Activated T-cell treated with anti-CD3 and anti-CD28 coated beads, Interleukin-2, amount 50 U/mL, for 48 hours (primary cell): ENCODE measurements at places on chromosomes 4 and X.

DNA sequence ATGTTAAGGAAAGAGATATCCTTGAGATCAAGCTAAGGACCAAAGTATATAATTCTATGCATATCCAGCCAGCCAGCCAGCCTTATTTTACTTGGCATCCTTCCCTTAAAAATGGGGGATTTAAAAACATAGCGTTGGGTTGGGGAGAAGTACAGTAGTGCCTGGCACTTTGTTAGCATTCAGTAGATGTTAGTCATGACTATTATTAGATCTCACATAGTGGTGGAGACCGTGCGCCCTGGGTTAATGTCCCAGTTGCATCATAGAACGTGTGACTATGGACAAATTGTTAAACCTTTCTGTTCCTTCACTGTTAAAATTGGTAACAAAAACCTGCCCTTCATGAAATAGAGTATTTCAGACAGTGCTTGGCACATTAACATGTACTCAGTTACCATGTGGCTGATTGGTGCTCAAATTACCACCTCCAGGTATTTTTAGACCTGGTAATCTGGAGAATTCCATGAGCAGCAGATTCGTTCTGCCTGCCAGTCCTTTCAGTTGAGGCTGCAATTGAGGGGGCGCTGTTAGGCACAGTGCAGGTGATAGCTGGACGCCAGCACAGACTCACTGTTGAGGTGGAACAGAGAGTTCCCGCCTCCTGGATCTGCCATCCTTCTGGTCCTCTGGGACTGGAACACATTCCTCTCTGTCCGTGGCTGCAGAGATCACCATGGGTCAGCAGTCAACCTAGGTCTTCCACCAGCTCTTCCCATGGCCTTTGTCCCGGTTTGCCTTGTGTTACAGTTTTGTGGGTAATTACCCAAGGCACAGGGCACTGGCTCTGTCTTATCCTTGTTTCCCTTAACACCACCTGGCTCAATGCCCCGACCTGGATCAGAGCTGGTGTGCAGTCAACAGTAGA, 31.7 kb downstream of the RBBP7 start:
- DNase-seq, result no peak

DNA sequence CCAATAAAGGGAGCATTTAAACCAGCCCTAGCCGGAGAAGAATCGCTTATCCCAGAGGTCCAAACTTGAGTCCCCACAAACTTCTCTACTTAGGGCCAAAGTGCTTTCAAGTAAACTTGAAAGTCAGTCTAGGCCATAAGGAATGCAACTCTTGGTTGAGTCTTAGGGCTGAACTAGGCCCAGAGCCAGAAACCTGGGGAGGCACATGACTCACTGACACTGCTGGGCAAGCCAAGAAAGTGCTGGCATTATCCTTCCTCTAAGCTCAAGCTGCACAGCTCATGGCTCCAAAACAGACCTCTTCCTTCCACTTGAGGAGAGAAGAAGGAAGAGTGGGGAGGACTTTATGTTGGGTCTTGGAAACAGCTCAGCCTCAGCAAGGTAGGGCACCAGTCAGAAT, 1257.3 kb upstream of the DIAPH2 start:
- no peak for DNase-seq

GRCh38 chr4:104022831-104023230, 303.0 kb upstream of the TACR3 start:
- DNase-seq, result no peak

- no peak for DNase-seq
These were observed 201.9 kb upstream of the AGTR2 start for GRCh38 chrX:115968436-115969252.

- no peak for DNase-seq
These were observed 226.7 kb upstream of the CENPE start for GRCh38 chr4:103424853-103425252.

- DNase-seq, result no peak
These were observed 377 bp downstream of the CHRNA9 start for GRCh38 chr4:40335525-40335894.

- no peak for DNase-seq
These were observed 149.5 kb downstream of the DHRSX start for GRCh38 chrX:2351321-2351720.

- DNase-seq, result peak; percentile 21
These were observed at the start of gene FREM3 for GRCh38 chr4:143700416-143701352. TSS of gene FREM3 (minus strand) at chr4:143700675. CDS start at chr4:143700675, 0 bp downstream.

GRCh38 chr4:155032521-155033229, 175.8 kb upstream of the NPY2R start:
- DNase-seq, result no peak

- no peak for DNase-seq
These were observed 28.8 kb downstream of the SUPT20HL2 start for GRCh38 chrX:24285082-24285481.

DNA sequence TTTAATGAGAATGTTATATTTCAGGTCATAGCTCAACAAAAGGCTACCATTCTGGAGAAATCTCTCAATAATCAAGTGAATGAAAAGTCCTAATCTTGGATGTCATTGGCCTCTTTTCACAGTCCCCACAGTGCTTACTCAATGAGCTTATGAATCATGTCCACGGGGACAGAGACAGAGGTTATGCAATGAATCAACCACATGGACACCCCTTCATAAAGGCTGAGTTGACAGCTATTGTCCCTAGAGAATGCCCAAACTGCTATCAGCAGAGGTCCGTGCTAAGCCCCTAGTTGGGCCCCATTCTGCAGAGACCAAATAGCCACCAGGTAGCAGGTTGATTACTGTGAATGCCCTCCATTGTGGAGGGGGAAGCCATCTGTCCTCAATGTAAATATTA, 158.1 kb downstream of the LHFPL1 start:
- DNase-seq, result no peak

DNA sequence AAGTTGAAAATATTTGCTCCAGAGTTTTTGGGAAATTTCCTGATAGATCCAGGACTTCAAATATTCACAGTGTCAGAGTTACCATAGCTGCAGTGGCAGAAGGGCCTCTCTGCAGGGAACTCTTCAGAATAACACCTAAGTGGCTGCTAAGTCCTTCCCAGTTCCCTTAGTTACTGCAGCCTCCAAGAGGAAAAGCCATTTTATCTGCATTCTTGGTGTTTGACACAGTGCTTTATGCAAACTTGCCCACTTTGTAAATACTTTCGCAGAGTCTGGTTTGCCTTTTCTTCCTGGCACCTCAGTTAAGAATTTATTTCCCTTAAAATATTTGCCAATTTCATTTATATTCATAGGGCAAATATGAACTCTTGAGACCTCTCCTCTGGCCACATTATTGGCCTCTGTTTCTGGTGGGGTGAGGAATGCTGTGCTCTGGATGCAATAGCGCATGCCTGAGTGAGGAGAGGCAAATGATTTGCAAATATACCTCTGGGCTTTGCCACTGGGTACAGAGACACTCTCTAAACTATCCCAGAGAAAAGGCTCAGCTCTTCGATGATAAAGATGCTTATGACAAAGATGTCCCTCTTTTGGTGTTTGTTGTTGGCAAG, 566.3 kb upstream of the NR3C2 start:
- DNase-seq, result no peak

DNA sequence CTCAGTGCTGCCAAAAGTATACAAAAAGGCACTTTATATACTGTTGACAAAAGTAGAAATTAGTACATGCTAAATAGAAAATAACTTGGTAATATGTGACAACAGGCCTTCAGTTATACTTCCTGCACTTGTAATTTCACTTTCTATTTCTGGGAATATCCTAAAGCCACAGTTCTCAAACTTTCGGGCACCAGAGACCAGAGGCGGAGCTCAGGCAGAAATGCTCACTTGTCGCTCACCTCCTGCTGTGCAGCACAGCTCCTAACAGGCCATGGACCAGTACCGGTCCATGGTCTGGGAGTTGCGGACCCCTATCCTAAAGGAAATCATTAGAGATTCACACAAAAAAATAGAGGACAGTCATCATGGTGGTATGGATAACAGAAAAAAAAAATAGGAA, 25.7 kb downstream of the ACSL4 start:
- no peak for DNase-seq

- DNase-seq, result no peak
These were observed 248.4 kb upstream of the TTC29 start for GRCh38 chr4:147194114-147194513.

DNA sequence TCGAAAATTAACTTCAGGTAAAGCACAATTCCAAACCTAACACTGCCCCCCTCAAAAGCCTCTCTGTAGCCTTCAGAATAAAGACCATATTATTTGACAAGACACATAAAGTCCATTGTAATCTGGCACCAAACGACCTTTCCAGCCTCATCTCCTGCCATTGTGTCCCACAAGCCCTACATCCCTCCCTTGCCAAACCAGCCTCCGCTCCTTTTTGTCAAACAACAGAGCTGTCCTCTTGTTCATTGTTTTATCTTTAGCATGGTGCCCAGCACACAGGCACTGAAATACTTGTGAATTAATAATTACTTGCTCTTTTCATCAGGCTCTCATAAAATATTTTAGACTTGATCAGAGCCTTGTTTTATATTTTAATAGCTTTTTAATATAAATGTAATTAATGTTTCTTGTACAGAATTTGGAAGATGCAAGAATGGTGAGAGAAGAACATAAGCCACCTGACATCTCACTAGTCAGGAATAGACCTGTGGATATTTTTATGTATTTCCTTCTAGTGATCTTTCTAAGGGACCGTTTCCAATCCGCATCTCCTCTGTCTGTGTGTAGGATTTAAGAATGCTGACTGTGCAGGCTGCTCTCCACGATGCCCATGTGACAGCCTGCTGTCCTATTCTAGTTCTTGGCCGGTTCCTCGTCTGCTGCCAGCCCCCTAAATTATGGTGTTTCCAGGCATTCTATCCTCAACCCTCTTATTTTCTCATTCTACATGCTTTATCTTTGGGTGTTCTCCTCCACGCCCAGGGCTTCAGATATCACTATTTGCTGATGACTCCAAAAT, 3.0 kb upstream of the IRF2 start:
- peak; percentile 29 for DNase-seq

DNA sequence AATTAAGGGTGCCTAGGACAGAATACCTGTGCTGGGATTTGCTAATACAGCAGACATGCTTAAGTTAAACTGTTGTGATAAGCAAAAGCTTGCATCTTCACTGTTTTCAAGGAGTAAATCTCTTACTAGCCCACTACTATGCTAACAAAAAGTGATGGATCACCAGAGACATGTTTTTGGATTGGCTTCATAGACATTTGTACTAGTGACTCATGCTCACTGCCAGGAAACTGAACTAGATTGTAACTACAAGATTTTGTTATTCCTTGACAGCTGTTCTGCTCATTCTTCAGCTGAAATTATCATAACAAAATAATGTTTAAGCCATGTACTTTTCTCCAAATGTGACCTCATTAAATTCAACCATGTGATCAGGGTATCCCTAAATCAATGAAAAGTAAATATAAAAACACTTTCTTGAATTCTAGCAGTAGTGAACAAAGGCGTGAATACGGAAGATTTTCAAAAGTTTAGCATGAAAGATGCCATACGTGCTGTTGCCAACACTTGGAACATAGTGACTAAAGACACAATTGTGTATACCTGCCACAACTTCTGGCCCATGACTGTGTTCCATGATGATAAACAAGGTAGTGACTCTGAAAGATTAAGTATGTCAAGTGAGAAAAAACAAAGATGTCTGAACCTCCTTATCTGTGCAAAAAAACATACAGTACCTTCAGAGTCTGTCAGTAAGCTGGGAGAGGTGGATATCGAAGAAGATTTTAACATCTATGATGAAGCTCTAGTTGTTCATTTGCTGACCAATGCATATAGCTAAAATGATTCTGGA, 154.0 kb downstream of the BTC start:
- DNase-seq, result no peak

- DNase-seq, result no peak
These were observed 44.8 kb downstream of the BANK1 start for GRCh38 chr4:101835121-101835904.

- no peak for DNase-seq
These were observed 2185.9 kb upstream of the TENM3 start for GRCh38 chr4:180057299-180057721.

DNA sequence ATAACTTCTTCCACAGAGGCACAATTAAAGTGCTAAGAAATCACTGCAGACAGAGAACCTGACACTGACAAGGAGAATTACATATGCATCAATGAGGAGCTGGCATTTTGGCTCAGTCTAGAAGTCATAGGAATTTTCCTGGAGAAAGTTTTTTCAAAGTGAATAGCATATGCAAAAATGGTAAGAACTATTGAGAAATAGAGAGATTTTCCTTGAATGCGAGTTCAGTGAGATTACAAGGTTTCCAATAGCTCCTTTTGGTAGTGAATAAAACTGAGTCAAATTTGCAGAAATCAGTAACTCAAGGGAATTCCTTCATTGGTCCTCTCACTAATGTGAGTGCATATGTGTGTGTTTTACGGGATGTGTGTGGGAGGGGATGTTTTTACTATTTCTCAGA, 557.5 kb downstream of the PPARGC1A start:
- no peak for DNase-seq

DNA sequence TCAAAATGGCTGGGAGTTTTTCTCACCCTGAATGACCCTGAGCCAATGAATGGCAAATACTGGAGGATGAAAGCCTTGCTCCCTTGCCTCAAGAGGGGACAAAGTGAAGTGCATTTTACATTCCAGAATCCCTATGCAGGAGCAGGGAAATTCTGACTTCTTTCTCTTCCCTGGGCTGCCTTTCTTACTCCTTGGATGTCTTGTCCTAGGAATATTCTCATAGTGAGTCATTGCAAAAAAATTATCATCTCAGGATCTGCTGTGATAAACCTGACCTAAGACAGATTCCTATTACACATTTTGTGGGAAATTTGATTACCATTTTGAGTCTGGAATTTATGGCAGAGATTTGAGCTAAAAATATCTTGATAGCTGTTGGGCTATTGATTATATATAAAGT, 199.9 kb downstream of the TMA16 start:
- no peak for DNase-seq

GRCh38 chrX:119067023-119067739, 5.6 kb upstream of the CT47C1 start:
- DNase-seq, result peak; percentile 57

- peak; percentile 33 for DNase-seq
These were observed 180.7 kb downstream of the CEP135 start for GRCh38 chr4:56129431-56129861.
